Activated naive CD4-positive, alpha-beta T cell (primary cell): ENCODE measurements at places on chromosomes 11 and 22.

GRCh38 chr22:19394274-19395050 lies 37.1 kb downstream of the HIRA start:
- no peak for DNase-seq

GRCh38 chr11:110160016-110160415 lies 66.8 kb downstream of the ZC3H12C start:
- DNase-seq, result no peak

GRCh38 chr11:83054904-83055380 lies 16.8 kb downstream of the RAB30 start:
- DNase-seq, result no peak

DNA sequence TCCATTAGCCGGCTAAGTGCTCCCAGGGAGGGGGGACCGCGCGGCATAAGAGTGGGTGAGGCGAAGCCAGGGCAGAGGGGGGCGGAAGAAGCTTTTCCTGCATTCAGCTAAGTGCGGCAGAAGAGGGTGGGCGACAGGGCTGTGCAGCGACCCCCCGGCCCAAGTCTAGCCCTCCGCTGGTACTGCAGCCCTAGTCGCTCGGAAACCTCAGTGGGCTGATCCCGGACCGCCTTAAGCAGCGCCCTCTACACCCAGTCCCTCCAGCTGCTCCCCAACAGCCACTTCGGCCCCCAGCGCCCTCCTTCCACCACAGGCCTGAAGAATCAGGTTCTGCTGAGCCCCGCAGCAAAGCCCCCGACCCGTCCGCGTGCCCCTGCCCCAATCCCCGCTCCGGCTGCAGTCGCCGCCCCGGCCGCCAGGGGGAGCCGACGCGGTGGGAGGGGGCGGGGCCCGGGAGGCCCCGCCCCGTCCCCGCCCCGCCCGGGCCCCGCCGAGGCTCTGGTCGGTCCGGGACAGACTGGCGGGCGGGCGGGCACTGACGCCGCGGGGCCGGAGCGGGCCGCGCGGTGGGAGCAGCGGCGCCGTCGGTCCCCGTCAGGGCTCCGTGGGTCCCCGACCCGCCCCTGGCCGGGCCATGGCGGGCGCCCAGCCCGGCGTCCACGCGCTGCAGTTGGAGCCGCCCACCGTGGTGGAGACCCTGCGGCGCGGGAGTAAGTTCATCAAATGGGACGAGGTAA lies at the start of gene PLCB3:
PLCB3 (plus strand) TSS at position 515 of the 737 bp plus-strand sequence; CDS start at position 635, 120 bp downstream.
- peak; percentile 40 for DNase-seq

DNA sequence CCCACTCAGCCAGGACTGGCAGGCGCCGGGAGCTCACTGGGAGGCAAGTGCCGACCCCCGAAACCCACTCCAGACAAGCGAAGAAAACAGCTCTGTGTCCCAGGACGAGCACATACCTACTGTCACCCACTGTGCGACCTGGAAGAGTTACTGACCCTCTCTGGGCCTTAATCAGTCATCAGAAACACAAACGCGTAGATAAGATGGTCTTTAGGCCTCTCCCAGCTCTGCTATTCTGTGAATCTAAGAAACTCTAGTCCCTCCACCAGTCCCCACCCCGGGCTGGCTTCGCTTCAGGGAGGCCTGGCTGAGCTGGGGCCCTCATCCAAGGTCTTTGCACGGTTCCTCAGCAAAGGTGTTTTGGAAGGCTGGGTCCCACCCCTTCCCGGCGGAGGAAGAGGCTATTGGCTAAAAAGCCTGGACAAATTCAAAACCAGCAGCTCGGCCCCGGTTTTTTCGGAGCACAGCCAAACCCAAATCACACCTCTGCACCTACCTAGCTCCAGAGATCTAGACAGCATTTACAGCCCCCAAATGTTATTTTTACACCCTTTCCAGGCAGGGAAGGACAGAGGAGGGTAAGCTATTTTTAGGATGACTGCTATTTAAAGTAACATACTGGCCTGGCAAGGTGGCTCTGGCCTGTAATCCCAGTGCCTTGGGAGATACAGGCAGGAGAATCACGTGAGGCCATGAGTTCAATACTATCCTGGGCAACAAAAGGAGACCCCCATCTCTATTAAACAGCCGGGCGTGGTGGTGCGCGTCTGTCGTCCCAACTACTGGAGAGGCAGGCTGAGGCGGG lies 13.2 kb upstream of the HDHD5 start:
- no peak for DNase-seq

GRCh38 chr22:20128902-20129746 lies 2.5 kb upstream of the ZDHHC8 start:
- no peak for DNase-seq

- DNase-seq, result no peak
These were observed 445.8 kb downstream of the OPCML start for GRCh38 chr11:133086518-133086917.

DNA sequence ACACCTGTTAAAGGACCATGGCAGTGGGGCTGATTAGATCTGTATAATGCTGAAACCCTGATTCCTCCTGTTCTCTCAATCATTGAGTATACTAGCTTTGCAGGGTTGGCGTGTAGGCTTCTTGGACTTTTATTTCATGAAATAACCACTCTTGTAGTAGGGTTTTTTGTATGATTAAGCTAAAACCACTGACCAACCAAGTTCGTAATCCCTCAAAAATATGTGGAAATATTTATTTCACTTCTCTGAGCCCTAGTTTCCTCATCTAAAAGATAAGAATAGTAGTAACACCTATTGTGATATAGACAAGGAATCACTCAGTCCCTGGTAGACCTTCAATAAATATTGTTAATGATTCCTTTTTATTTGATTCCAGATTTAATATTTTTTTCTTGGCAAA lies 4.2 kb downstream of the API5 start:
- DNase-seq, result no peak

GRCh38 chr22:48407256-48407955 lies 1420.3 kb downstream of the BRD1 start:
- DNase-seq, result no peak

GRCh38 chr11:58606930-58607714 lies 15.3 kb upstream of the CNTF start:
- DNase-seq, result no peak

- no peak for DNase-seq
These were observed 3.6 kb upstream of the CDC42EP1 start for GRCh38 chr22:37556710-37557109.

DNA sequence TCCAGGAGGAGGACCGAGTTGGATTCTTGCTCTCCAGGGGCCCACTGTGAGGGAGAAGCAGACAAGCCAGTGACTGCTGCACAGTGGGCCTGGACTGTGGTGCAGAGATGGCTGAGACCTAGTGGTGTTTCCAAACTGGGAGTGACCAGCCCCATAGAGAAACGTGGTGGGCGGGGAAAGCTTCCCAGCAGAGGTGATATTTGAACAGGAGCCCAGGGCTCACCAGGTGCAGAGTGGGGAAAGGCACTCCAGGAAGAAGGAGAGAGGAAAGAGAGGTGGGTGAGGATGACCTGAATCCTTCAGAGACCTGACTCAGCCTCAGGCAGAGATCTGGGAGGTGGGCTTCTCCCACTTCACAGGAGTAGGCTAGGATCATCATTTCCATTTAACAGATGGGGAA lies 52.1 kb upstream of the RASD2 start:
- no peak for DNase-seq
